Activated CD4-positive, alpha-beta T cell treated with anti-CD3 and anti-CD28 coated beads, Interleukin-2, amount 50 U/mL, for 48 hours (primary cell): ENCODE measurements at places on chromosomes 11 and 22.

GRCh38 chr11:551131-551530, 9.4 kb downstream of the LMNTD2 start:
- no peak for DNase-seq

DNA sequence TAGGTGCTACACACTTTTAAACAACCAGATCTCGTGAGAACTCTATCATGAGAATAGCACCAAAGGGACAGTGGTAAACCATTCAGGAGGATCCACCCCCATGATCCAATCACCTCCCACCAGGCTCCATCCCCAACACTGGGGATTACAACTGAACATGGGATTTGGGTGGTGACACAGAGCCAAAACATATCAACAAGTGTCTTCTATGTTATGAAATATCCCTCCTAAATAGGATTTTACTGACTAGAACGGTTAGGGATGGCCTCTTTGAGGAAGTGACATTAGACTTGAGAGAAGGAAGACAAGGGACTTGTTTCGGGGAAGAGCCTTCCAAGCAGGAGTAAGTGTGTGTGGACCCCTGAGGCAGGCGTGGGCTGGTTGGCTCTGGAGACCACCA, 11.9 kb upstream of the MRPL11 start:
- no peak for DNase-seq

- no peak for DNase-seq
Measured at GRCh38 chr11:17275400-17276235, 921 bp upstream of the NUCB2 start.

DNA sequence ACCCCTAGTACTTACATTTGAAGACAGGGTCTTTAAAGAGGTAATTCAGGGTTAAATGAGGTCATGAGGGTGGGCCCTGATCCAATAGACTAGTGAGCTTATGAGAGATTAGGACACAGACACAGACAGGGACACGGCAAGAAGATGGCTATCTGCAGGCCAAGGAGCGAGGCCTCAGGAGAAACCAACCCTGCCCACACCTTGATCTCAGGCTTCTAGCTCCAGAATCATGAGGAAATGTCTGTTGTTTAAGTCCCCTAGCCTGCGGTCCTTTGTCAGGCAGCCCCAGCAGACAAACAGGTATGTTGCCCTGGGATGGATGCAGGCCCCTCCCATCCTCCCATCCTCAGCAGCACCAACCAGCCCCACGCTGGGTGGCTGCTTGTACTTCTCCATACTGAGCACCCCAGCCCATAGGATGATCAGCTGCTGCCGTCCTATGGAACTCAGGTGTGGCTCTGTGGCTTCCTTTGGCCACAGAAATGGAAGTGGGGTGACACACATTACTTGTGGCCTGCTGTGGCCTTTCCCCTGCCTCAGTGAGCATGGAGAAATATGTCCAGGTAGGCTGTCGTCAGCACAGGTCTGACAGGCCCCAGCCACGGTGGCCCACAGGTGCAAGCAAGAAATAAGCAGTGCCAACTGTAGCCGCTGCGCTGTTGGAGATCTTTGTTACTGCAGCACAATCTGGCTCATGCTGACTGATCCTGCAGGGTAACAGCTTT, 7.9 kb downstream of the GNB1L start:
- DNase-seq = no peak

DNA sequence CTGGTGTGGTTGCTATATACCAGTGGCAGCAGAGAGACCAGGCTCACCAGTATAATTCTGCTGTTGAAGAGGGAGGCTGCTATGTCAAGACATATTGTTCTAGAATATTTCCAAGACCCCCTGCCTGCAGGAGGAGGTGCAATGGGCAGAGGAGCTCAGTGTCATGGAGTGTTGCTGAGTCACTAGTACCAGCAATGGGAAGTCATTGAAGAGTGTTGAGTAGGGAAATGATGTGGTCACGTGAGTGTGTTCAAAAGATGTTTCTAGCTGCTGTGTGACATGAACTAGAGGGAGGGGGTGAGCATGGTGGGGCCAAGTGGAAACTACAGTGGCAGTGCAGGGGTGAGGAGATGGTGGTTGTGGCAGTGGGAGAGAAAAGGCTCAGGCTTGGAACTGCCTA, 76.3 kb upstream of the BIRC3 start:
- DNase-seq = no peak

DNA sequence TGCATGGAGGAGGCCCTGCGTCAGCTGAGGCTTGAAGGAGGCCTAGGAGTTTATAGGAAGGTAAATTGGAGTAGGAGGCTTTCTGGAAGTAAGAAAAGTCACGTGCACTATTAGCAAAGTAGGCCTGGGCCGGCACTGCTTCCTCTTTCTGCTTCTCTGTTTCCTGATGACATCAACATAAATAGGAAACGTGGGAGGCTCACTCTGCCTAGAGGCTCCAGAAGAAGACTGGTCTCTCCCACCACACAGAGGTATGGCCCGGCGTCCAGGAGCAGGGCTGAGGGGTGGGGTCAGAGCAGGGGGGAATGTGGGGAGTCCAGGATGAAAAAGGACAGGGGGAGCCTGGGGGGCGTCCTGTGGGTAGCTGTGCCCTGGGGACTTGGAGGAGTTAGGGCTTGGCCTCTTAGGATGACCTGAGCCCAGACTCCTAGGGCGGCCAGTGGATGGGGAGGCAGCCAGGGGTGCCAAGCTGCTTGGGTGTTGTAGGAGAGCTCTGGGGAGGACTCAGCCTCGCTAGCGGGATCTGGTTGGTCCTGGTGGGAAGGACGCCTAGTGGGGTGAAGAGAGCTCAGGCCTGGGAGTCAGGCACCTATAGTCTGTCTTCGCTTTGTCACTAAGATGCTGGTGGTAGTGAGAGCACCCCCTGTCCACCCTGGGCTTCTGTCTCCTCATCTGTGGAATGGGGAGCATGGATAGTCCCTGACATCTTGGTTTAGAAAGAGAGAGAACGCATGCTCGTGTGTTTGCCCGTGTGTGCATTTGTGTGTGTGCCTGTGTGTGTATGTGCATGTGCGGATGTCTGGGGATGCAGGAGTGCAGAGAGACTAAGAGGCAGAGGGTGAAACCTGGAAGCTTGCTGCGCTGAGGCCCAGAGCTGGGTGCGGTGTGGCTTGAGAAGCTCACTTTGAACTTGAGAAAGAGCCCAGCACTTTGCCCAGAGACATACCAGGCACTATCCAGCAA, at the start of gene CSF2RB:
Gene CSF2RB, plus strand, starts transcription at position 202 of the 963 bp plus-strand sequence. CDS start 8,580 bp downstream, outside the sequence.
- no peak for DNase-seq

- no peak for DNase-seq
Measured at GRCh38 chr22:46572911-46573780, 35.7 kb upstream of the CELSR1 start.

DNA sequence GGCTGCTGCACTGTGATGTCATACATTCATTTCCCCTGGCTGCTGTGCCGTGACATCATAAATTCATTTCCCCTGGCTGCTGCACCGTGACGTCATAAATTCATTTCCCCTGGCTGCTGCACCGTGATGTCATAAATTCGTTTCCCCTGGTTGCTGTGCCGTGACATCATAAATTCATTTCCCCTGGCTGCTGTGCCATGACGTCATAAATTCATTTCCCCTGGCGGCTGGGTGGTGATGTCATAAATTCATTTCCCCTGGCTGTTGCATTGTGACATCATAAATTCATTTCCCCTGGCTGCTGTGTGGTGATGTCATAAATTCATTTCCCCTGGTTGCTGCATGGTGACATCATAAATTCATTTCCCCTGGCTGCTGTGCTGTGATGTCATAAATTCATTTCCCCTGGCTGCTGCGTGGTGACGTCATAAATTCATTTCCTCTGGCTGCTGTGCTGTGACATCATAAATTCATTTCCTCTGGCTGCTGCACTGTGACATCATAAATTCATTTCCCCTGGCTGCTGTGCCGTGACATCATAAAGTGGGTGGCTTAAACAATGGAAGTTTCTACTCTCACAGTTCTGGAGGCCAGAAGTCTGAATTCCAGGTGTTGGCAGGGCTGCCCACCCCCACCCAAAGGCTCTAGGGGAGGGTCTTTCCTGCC, 301.1 kb downstream of the SHANK2 start:
- DNase-seq = no peak
